Thoracic aorta (tissue), 2 donors: ENCODE measurements at places on chromosomes 13 and 19.

GRCh38 chr19:55384131-55384919, at the start of gene TMEM238:
Gene TMEM238 (minus strand): TSS chr19:55384292. CDS start chr19:55384259, 33 bp downstream.
- no peak for DNase-seq

DNA sequence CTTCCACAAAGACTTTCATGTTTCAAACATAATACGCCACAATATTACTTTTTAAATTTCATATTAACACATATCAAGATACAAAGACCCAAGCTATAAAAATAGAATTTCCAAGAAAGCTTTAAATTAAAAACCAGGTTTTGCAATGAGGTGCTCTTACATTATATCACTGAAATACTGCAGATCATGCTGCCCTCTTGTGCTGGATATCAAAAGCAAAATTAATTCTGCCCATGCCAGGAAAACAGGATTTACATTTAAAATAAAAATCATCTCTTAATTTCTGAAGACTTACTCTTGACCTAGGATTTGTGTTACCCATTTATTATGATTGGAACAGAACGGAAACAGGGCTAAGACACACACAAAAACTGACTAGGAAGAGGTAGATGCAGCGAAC, 145.0 kb downstream of the ABCC4 start:
- DNase-seq = no peak

DNA sequence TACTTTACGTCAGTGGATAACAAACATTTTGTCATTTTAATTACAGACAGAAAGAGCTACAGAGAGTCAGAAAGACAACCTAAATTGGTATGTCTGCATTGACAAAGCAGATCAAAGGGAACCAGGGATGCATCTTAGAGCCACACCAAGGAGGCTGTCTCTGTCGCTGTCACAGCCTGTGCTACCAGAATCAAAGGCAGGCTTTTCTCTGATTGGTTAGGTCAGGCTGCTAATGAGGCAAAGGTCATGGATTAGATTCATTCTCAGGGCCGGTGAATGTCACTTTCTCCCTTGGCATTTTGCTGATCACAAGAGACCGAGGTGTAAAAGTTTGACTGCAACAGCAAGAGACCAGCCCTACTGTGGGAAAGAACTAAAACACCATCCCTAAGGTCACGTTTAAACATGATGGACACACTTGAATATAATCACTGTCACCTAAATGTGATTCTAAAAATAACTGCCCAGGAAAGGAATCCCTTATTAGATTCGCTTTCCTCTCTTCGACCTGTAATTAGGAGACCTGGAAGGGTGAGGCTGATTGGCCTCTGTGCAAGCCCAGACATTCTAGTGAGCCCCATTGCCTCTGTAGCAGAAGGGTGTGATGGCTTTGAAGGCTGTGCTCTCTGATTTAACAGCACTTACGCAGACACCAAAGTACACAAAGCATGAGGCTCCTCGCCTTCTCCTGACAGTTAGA, 314.4 kb upstream of the NBEA start:
- DNase-seq = no peak

DNA sequence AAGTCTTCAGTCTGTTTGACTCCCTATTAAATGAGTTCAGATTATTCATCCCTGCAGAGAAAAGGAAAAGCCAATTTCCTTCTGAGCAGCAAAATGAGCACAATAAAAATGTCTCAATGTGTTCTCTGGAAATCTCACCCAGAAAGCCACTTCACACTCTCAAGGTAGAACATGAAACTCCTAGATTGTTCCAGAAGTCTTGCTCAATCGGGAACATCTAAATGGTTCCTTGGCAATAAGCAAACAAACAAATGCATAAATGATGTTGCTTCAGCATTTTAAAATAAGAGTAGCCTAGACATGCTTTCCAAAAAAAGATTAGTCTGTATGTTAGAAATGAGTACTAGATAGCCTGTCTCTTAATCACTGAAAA, 59.7 kb upstream of the TNFRSF19 start:
- DNase-seq = no peak

GRCh38 chr13:98315466-98315865, 138.4 kb upstream of the RNF113B start:
- DNase-seq = no peak

DNA sequence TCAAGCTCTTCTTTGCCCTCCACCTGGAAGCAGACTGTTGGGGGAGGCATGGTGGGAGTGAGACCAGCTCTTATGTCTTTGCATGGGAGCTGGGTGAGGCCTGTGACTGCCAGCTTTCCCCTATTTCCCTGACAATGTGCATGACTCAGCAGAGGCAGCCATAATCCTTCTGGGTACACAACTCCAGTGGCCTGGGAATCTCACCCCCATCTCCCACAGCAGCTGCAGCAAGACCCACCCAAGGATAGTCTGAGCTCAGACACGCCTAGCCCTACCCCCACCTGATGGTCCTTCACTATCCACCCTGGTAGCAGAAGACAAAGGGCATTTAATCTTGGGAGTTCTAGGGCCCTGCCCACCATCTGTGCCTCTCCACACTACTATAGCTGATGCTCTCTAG, 41.4 kb upstream of the FGF14 start:
- DNase-seq = no peak

- DNase-seq = peak; percentile 76
These were observed 638 bp downstream of the ADGRE5 start for GRCh38 chr19:14381689-14382474.

- DNase-seq = no peak
These were observed 27.2 kb downstream of the WASF3 start for GRCh38 chr13:26584713-26585112.

GRCh38 chr19:48913114-48913889, 13.2 kb downstream of the NUCB1 start:
- no peak for DNase-seq

DNA sequence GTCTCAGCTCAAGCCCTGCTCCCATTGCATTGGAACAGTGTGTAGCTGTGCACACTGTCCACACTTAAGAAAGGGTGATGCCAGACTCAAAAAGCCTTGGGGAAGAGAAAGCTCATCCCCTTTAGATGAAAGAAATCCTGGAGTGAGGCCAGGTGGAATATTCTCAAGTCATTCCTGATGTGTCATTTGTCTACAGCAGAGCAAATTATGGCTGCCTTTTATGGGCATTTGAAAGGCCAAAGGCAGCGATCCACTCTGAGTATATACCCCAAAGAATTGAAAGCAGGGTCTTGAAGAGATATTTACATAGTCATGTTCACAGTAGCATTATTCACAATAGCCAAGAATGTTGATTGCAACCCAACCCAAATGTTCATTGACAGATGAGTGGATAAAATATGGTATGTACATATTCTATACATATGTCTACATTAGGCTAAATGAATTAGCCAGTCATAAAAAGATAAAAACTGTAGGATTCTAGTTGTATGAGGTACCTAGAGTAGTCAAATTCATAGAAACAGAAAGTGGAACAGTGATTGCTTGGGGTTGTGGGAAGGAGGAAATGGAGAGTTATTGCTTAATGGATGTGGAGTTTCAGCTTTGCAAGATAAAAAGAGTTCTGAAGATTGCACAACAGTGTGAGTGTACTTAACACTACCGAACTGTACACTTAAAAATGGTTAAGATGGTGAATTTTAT, 214.9 kb downstream of the KCNRG start:
- DNase-seq = no peak

DNA sequence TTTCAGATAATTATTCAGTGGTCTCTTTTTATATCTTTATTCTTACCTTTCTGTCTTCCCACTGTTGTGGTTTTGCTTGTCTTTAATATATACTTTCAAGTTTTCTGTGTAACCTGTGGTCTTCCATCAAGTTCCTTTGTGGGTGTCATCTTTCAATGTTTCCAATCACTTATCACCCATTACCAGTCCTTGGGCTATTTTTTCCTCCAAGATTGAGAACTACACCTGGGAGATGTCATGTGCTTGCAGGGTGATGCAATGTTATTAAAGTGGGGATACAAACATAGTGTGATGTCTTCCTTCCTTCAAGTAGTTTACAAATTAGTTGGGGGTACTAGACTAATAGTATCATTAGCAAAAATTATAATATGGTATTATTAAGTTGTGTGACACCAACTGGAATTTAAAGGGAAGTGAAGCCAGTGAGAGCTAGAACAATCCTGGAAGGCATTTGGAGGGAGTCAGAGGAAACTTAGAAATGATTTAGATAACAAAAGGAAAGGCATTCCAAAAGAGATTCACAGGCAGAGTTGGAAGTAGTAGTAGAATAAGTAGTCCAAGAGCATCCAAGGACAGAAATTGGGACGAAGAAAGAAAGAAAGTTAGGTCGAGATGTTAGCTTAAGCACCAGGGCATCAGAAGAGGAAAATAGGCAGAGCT, 3.4 kb downstream of the FNDC3A start:
- DNase-seq = no peak

- DNase-seq = no peak
These were observed 21.2 kb downstream of the CCNA1 start for GRCh38 chr13:36453516-36453915.

DNA sequence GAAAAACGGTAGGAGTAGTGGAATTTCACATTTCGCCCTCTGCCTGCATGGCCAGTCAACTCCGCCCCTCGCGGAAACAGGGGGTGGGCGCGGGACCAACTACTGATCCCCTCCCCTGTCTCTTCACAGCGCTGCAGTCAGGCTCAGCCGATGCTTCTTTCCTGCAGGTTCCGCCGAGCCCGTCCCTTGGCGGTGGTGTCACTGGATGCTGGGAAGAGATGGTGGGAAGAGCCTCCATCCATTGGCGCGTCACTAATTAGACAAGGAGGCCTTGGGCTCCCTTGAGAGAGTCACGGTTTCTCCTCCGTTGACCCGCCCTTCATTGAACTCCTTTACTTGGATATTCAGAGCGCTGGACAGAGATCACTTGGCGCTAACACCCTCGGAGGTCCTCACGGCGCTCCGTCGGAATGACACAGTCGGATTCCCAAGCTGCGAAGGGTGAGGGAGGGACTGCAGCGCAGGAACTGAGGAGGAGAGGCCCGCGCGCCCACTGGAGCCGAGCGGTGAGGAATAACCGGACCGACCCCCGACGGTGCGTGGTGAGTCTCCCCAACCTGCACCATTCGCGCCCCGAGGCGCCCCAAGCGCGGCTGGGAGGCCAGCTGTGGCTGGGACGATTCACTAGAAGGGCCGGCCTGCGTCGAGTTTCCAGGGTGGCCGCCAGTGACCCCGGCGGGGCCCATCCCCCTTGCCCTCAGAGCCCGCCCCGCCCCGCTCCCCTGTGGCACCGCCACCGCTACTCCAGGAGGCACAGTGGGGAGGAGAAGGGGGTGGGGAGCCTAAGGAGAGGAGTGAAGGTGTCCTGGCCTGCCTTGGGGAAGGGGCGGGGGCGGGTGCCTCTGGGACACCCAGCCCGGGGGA, 11.2 kb upstream of the CEACAM21 start:
- no peak for DNase-seq

DNA sequence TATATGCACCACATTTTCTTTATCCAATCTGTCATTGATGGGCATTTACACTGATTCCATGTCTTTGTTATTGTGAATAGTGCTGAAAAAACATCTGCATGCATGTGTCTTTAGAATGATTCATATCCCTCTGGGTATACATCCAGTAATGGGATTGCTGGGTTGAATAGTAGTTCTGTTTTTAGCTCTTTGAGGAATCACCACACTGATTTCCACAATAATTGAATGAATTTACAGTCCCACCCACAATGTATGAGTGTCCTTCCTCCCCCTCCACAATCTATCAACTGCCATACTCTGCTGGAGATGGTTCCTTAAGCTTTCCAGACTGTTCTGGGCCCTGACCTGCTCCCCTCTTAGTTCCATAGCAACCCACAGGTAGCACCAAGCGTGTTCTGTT, 667.0 kb downstream of the LIG4 start:
- DNase-seq = no peak

GRCh38 chr19:3283886-3284657, 59.6 kb downstream of the CELF5 start:
- no peak for DNase-seq

DNA sequence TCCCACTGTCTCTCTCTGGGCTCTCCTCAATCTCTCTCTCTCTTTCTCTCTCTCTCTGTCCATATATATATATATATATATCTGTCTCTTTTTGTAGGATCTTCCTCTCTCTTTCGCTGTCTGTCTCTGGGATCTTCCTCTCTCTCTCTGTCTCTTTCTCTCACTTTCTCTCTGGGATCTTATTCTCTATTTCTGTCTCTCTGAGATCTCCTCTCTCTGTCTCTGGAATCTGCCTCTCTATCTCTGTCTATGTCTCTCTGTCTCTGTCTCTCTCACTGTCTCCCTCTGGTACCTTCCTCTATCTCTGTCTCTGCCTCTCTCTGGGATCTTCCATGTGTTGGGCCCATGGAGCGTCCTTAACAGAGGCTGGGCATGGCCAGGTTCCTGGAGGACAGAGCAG, 3.4 kb downstream of the ATP1A3 start:
- DNase-seq = no peak

DNA sequence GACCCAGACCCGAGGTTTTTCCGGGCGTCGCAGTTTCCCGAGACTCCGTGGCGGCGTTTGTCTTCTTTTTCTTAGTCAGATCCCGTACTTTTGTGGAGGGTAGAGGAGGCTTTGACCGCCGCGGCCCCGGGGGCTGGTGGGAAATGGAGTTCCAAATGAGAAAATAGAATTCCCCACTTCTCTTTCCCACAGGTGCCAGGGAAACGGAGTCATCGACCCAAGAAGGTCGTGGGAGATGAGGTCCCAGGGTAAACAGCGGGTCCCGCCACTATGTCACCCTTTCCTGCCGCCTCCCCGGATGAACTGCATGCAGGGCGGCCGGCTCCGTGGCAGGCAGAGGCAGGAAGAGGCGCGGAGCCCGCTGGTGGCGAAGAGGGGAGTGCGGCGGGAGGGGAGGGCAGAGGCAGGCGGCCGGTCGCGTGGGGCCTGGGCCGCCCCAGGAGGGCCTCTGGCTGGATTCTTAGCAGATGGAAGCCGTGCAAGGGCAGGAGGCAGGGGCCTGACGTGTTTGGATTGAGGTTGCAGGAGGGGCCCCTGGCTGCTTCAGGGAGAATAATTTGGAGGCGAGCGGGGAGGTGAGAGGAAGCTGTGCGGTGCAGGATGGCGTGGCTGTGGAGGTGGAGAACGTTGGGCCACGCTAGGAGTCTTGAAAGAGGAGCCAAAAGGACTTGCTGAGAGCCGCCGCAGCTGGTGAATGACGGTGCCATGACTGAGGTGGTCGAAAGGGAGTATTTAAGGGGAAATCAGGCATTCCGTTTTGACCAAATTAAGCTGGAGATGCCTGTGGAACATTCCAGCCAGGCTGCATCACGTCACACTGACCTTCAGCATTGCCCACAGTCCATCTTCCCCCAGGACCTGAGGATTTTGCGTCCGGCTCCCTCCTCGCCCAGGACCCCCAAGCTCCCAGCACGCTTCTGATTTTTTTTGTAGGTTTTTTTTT, 11.7 kb downstream of the CYTH2 start:
- DNase-seq = no peak

DNA sequence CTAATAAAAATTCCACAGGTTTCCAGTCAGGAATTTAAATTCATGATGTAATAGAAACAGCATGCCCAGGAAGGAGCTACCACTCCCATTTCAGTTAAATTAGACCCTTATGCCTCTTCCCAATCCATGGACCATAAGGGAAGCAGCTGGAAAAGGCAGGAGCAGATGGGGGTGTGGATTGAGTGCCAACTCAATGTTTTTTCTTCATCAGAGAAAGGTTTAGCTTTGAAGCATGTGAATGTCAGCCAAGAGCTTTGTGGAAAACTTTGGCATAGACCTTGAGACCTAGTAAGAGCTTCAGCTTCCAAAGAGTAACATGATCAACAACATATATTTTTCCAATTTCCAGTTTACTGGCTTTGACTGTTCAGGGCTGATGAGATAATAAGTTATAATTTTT, 2139.9 kb downstream of the PCDH9 start:
- no peak for DNase-seq

GRCh38 chr19:6590827-6591319, at the start of gene CD70:
Gene CD70 (minus strand): TSS chr19:6591150. CDS start chr19:6591002, 148 bp downstream.
- no peak for DNase-seq

GRCh38 chr13:100454876-100455275, 133.7 kb downstream of the GGACT start:
- no peak for DNase-seq

- DNase-seq = no peak
These were observed 60.7 kb downstream of the SLC6A16 start for GRCh38 chr19:49264258-49264657.
